Type B pancreatic cell (in vitro differentiated cells): ENCODE measurements at places on chromosomes 2 and 18.

- no peak for DNase-seq
These were observed 99.4 kb downstream of the NEB start for GRCh38 chr2:151634736-151635467.

DNA sequence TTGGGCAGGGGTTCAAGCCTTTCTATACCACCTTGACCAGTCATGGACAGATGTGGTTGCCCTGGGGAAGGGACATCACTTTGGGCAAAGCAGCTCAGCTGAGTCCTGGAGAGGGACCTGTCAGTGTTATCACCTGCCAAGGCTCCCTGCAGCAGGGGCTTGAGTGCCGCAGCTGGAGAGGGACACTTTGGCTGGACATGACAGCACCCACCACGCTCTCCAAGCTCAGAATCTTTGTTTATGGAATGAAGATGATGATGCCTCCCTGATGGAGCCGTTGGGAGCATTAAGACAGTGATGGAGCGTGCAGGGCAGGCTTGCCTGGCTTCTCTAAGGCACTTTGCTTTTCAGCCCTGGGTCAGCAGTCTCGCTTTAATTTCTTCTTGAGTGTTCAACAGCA, 4.3 kb upstream of the TFCP2L1 start:
- peak; percentile 40 for DNase-seq

DNA sequence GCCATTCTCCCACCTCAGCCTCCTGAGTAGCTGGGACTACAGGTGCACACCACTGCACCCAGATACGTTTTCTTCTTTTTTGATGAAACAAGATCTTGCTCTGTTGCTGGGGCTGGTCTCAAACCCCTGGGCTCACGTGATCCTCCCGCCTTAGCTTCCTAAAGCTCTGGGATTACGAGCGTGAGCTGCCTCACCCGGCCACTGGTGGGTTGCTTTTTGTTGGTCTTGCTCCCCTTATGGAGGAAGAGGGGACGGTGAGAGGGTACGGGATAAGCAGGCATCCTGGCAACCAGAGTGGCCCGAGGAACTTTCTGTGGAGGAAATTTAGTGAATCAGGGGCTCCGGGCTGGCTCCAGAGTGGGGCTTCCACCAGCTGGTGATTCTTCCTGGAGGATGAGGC, 222.3 kb downstream of the HDAC4 start:
- peak; percentile 27 for DNase-seq

GRCh38 chr2:136049991-136050920, 64.8 kb upstream of the DARS1 start:
- DNase-seq = no peak

GRCh38 chr2:96949701-96950350, 36.6 kb downstream of the FAM178B start:
- DNase-seq = no peak

- no peak for DNase-seq
These were observed 11.9 kb upstream of the SLC40A1 start for GRCh38 chr2:189592353-189592984.

GRCh38 chr2:188977317-188977716, 3.1 kb downstream of the COL3A1 start:
- DNase-seq = no peak
